ENCODE measurements at places on chromosomes 11 and 22.

DNA sequence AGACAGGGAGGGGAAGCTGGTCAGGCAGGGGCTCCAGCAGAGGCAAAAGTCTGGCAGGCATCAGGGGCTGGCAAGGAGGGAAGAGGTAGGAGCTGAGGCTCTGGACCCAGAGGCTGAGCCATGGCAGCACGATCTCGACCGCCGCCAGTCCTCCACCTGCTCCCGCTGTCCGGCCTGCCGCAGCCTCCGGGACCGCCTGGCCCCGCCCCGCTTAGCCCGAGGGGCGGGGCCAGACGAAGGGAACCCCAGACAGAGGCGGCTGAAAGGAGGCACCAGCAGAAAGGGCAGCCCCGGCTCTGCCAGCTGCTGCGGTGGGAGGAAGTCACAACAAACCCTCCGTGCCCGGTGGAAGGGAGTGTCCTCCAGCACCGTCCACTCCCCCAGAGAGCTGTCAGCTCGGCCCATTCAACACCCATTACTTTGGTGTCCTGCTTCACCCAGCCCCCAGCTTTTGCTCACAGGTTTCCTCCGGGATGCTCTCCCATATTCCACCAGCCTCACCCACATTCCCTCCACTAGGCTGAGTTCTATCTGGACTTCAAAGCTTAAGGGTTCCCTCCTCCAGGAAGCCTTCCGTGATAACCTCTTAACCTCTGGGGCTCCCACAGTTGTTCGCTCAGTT is at the start of gene MFNG:
Gene MFNG (minus strand): TSS at position 161 of the 622 bp plus-strand sequence. CDS start 207 bp downstream, outside the sequence.
- DNase-seq = no peak

DNA sequence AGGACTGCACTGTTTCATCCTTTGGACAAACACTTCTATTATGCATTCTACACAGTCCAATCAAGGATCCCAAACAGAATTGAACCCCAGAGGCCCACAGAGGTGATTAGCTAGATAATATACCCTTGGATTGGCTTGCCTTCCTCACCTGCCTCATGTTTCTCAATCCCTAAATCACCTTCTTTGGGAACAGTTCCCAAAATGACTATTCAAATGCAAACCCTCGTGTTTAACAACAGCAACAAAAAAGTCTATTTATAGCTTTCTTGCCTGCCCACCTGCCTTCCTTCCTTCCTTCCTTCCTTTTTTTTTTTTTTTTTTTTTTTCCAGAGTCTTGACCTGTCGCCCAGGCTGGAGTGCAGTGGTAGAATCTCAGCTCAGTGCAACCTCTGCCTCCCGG is 180.0 kb downstream of the CNTN5 start:
- DNase-seq = no peak

- DNase-seq = no peak
These were observed 15.9 kb upstream of the HYLS1 start for GRCh38 chr11:125871391-125872137.

GRCh38 chr11:61598886-61599868 is 18.3 kb upstream of the SYT7 start:
- DNase-seq = peak; percentile 60

- no peak for DNase-seq
These were observed 133.1 kb upstream of the HSD17B12 start for GRCh38 chr11:43547430-43547831.

GRCh38 chr11:89487016-89487415 is 4.2 kb downstream of the NOX4 start:
- no peak for DNase-seq

- DNase-seq = no peak
These were observed 19.4 kb downstream of the MUC5AC start for GRCh38 chr11:1177020-1177770.
